Activated naive CD4-positive, alpha-beta T cell treated with Interleukin-2 at 50 U/mL for 16 hours (primary cell): ENCODE measurements at places on chromosomes 6 and 20.

DNA sequence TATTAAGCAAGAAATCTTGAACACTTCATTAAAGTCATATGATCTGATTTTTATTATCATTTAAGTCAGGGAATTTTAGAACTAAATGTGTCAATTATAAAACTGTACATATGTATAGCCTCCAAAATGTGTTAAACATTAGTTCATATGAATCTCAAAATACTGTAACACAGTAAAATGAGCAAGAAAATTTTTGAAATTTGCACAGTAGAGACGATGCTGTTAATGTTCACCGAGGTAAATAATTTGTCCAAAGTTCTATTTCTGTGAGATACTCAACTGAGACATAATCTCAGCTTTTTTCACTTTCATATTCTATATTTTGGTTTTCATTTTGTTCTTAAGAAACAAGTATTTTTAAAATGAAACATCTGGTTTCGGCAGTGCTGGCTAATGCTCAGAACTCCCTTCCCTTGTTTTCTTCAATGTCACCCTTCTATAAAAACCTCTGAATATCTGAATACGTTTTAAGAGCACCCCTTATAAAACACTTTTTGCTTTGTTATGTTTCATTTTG lies 353.1 kb downstream of the LAMA2 start:
- no peak for DNase-seq

DNA sequence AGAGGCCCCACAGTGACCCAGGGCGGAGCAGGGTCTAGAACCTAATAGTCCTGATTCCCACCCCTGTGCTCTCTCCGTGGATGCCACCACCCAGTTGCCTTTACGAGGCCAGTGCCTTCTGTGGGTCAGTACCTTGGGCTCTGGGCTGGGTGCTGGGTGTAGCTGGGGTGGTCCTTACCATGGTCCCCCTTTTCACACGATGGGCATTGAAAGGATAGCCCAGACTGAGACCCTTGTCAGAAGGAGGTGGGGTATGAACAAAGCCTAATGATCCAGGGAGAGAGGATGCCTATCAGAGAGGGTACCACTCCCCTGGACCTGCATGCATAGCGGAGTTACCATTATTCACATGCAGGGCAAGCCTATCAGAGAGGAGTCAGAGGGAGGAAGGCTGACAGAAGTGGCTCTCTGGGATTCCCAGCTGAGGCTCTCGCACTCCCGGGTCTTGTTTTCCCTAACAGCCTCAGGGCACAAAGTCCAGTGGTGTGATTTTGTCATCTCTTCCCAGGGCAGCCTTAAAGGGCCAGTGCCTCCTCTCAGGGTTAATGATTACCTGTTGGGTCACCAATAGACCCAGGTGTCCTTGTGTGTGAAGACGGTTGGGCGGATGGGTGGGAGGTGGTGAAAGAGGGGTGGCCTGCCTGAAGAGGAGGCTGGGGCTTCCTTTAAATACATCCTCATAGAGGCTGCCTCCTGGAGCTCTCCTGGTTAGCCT lies 36.2 kb downstream of the VEGFA start:
- no peak for DNase-seq

DNA sequence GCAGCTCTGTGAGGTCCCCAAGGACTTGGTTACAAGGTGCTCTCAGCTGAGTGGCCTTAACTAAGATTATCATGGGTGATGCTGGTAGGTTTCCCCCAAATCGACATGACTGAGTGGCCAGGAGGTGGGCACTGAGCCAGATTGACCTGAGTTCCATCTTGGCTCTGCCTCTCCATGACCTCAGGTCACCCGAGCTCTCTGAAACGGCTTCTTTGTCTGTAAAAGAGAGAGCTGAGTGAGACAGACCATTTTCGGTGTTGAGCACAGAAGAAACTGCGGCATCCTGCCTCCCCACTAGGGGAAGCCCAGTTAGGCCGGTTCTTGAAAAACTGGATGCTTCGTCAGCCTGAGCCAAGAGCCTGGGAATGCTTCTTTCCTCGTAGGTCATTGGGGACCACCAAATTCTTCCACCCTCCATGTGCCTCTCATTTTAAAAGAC lies 14.1 kb upstream of the STX16 start:
- DNase-seq = no peak

DNA sequence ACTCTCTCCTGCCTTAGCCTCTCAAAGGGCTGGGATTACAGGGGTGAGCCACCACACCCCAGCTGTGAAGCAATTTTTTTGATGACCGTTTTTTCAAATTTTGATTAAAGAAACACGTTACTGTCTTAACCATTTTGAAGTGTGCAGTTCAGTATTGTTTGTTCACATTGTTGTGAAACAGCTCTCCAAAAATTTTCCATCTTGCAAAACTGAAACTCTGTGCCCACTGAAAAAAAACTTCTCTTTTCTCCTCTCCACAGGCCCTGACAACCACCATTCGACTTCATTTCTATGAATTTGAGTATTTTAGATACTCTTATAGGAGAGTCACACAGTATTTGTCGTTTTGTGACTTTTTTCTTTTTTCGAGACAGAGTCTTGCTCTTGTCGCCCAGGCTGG lies 53.9 kb downstream of the ECT2L start:
- DNase-seq = no peak

- DNase-seq = no peak
Observed at GRCh38 chr6:139251045-139251690, 40.6 kb downstream of the TXLNB start.
